Activated effector memory CD4-positive, alpha-beta T cell treated with anti-CD3 and anti-CD28 coated beads, Interleukin-2, amount 50 U/mL, for 16 hours (primary cell): ENCODE measurements at places on chromosomes 5 and 9.
A peak's percentile ranks its signal among the peaks of the same experiment; 100 is the strongest.

GRCh38 chr5:163938595-163938994 lies 433.2 kb downstream of the MAT2B start:
- DNase-seq, result no peak

DNA sequence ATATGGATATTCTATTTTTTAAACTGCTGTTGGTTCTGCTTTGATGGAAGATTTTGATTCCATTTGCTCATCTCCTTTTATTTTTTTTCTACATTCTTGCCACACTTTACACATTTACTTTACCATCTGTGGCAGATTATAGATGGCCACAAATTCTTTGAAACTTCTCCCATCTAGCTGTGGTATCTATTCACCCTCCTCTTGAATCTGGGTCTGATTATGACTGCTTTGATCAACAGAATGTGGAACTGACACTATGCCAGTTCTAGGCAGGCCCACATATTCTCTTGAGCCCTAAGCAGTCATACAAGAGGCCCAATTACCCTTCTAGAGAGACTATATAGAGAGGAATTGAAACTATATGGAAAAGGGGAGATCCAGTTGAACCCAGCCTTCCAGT lies 439.0 kb upstream of the PTGER4 start:
- DNase-seq, result no peak

GRCh38 chr9:116394070-116394469 lies 240.5 kb downstream of the PAPPA start:
- no peak for DNase-seq

GRCh38 chr5:145536133-145536532 lies 299.0 kb downstream of the PRELID2 start:
- no peak for DNase-seq

DNA sequence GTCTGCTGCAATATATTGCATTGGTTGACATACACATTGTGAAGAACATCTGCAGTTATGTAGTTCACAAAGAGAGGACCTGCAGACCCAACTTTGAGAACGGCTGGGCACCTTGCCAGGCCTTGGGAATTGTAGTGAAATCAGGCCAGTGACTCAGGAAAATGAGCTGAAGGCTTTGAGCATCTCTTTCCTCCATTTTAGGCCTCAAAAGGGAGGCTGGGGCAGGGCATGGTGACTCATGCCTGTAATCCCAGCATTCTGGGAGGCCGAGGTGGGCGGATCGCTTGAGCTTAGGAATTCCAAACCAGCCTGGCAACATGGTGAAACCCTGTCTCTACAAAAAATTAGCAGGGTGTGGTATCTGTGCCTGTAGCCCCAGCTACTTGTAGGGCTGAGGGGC lies 1.4 kb upstream of the IPPK start:
- DNase-seq, result peak; percentile 61

GRCh38 chr5:172786736-172787462 lies 15.9 kb upstream of the DUSP1 start:
- DNase-seq, result peak; percentile 21

GRCh38 chr9:98409719-98410118 lies 154.3 kb upstream of the TBC1D2 start:
- no peak for DNase-seq

DNA sequence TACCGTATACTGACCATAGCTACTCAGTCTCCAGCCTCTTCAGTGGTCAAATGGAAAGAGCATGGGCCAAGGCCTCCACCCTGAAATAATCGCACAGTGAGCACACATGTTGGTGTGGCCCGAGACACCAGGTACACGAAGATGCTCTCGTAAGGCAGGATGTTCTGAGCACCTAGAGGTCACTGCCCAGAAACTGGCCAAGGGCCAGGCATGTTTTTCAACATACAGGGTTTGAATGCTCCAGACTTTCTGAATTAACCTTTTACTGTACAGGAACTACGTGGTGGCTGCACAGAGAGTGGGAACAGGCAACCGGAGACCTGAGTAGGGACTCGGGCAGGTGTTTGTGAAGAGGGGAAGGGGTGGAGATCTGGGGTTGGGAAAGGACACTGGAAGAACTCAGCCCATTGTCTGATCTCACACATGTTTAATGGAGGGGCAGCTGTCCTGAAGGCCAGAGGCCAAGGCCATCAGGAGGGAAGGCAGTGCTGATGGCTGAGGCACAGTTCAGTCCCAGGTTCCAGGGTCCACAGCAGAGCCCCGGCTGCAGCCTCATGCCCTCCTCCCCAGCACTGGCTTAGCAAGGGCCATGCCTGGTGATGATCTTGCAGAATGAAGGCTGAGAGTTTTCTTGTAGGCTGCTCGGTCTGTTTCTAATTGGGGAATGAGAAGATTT lies 48.5 kb upstream of the ANKRD18A start:
- no peak for DNase-seq

DNA sequence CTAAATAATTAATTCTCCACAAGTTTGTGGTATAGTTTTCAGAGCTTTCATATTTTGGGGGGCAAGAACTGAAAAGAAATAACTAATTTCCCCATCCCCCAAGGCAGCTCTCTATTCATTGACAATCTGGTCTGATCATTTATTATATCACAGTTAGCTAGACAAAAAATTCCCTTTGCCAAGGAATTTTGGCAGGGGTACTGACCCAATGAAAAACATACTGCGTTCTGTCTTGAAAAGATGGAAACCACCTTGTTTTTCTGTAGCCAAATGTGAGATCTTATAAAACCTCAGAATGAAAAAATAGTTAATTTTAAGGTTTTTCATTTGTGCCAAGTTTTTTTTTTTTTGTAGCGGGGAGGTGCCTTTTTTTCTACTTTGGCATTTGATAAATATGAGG lies 1008.9 kb downstream of the EFNA5 start:
- no peak for DNase-seq

- no peak for DNase-seq
Measured at GRCh38 chr9:3827175-3827574, 301.4 kb upstream of the RFX3 start.

GRCh38 chr5:154097031-154097430 lies 58.3 kb downstream of the MFAP3 start:
- no peak for DNase-seq

DNA sequence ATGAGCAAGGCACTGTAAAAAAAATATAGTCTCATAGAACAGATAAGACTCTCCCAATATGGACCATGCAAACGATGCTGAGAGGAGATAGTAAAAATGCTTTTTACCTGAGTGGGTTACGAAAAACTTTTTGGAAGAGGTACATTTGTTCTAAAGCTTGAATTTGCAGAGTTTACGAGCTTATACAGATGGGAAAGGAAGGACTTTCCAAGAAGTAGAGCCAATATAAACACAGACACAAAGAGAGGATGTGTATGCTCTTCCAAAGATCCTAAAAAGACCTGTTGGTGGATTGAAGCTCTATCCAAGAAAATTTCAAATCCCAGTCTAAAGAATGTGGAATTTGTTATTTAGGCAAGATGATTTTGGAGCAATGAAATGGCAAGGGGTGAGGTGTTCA lies 127.1 kb upstream of the SLCO6A1 start:
- DNase-seq, result no peak

GRCh38 chr9:18893046-18893445 lies 140.0 kb downstream of the SAXO1 start:
- DNase-seq, result no peak

- DNase-seq, result no peak
Measured at GRCh38 chr5:173663352-173664153, 47.1 kb upstream of the BOD1 start.

DNA sequence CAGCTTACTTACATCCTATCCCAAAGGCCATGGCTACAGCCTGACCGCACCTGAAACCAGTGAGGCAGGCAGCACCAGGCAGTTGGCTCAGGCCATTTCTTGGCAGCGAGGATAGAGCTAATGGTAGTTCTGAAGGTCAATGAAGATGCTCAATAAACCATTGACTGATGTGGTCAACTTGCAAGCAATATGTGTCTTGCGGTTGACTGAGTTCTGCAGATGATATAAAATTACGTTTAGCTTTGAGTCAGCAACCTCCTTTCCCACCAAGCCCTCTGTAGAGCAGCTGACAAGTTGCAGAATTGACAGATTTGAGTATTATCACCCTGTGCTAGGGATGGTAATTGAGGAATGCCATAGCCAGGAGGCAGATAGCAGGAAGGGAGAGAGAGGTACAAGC lies 189.0 kb upstream of the PUM3 start:
- DNase-seq, result no peak

- peak; percentile 63 for DNase-seq
Measured at GRCh38 chr5:135324897-135325650, 74.0 kb downstream of the MACROH2A1 start.

DNA sequence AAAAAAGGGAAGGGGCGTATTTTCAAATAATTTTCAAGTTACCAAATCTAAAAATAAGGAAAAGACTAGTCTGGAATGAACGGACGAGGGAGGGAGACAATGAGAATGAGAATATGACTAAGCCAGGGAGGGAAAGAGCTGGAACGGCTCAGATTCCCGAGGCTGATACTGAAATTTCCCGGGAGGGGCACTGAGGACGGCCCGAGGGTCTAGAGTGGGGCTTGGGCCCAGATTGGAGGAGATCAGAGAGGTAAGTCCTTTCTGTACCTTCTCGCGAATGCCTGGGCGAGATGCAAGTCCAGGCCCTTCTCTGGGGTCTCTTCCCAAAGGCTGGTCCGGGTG lies 3.4 kb upstream of the CCIN start:
- no peak for DNase-seq

DNA sequence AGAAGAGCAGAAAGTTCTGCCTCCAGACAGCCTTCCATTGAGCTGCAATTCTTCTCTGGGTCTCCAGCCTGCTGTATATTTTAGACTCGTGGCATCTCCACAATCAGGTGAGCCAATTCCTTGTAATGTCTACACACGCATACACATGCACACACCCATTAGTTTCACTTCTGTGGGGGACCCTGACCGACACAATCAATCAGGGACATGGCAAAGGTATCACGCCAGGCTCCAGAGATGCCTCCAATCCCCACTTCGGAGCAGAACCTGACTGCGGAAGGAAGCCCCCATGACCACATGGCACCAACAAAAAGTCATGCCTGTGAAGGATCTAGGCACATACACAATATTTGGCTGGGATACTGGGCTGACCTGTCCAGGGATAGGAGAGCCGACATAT lies 21.4 kb downstream of the SEMA4D start:
- peak; percentile 58 for DNase-seq

DNA sequence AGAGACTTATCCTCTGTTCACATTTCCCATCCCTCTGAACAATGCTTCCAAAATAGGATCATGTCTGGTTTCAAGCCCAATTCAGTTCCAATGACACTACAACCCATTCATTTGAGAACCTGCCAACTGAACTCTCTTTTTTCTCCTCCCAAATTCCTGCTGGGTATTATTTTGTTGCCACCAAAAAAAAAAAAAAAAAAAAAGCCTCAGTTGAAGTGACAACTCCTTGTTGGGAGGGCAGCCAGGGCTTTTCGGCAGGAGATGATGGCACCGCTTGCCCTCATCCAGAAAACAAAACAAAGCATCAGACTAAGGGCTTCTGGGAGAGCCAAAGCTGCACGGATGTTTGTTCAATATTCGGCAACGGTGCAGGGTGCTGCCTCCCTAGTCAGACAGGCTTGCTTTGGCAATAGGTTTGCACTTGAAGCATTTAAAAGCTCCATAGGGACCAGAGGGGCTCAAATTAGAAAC lies 30.6 kb upstream of the TRIM32 start:
- DNase-seq, result no peak

DNA sequence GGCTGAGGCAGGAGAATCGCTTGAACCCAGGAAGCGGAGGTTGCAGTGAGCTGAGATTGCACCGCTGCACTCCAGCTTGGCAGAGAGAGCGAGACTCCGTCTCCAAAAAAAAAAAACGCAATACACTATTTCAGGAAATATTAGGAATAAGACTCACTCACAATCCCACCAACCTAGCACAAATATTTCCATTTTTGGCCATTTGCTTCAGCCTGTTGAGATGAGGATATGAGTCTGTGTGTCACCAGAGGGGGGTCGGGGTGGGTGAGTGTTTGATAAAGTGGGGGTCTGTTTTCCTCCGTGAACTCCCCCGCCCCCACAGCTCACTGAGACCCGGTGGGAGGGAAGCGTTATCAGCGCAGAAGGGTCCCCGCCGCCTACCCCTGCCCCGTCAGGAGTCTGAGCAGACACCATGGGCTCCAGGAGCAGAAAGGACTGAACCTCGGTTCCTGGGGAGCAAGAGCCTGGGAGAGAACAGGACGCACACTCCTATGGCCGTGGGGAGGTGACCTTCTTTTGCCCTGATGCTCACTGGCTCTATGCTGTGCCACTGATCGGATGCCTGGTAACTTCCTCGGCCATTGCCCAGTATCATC lies 153.8 kb upstream of the PHYKPL start:
- DNase-seq, result peak; percentile 54

DNA sequence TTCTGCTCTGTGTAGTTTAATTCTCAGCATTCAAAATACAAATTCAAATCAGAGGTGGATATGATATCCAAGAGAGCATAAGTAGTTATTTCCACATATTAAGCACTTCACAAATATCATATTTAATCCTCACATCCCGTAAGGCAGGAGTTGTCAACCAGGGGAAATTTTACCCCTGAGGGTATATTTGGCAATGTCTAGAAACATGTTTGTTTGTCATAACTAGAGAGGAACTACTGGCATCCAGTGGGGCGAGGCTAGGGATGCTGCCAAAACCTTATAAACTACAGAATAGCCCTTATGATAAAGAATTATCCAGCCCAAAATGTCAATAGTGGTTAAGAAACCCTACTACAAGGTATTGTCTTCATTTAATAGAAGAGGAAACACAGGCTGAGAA lies 619.4 kb downstream of the SLCO4C1 start:
- no peak for DNase-seq

DNA sequence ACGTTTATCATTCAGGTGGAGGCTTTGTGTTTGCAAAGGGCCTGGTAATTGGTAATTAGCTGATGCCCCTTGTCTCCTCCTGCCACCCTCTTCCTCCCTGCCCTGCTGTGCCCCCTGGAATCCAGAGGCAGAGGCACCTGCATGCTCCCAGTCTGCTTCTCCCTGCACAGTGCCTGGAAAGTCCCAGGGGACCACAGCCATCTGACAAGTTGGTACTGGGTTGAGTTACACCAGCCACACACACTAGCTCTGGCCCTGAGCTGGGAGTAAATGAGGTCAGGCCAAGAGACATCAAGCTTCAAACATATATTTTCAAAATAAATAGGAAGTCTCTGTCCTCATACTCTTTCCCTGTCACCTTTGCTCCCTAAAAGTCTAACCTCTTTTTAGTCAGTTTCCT lies 56.3 kb downstream of the INSYN2B start:
- DNase-seq, result no peak

DNA sequence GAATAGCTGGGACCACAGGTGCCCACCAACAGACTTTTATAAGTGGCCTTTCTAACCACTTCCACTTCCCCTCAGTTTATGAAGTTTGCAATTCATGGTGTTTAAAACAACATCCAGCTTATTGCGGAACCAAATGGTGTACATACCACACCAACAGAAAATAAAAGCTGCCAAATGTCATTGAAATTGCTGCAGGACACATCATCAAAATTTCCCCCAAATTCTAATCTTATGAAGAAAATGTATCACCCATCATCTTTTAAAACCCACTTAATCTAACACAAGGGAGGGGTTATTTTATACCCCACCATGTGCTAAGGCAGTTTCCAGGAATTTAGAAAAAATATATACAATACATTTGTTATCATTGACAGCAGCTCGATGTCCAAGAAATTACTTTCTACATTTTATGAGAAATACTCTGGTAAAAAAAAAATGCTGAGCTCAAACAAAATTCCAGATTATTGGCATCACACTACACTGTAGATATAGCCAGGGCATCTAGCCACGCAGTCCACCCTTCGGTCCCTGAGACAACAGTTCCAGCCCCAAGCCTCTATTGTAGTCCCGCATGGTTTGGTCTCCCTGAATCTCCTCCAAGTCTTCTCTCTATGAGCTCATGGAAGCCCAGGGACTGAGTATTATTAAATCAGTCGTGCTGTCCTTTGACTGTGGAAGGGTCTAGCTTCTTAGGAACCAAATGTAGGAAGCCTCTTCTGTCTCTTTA lies 372.8 kb upstream of the SLC30A5 start:
- DNase-seq, result no peak

GRCh38 chr5:124477062-124477461 lies 269.4 kb downstream of the ZNF608 start:
- no peak for DNase-seq
